Stomach (tissue), 19 donors: ENCODE measurements at places on chromosomes 4 and X. TPM values are rescaled to one million over a fixed set of nuclear protein-coding genes. Genes with fewer than 3 reads are reported as not detected.
A peak's percentile ranks its signal among the peaks of the same experiment; 100 is the strongest.

Gene MGAT4D
- not detected for total RNA-seq

GRCh38 chr4:167578906-167579305 is 344.6 kb upstream of the SPOCK3 start:
- DNase-seq, result no peak
- no peaks in the 10 kb centered on the region for H3K27me3 ChIP-seq
- H3K27ac ChIP-seq, result no peak overlapping the region
- no peaks in the 10 kb centered on the region for H3K4me1 ChIP-seq
- H3K36me3 ChIP-seq, result no peaks in the 10 kb centered on the region

GRCh38 chr4:88045021-88045420 is 37.6 kb downstream of the PKD2 start:
- peaks cover 7% of the 10 kb centered on the region for H3K4me1 ChIP-seq
- no peak for DNase-seq
- H3K27me3 ChIP-seq, result no peaks in the 10 kb centered on the region
- no peak overlapping the region for H3K4me3 ChIP-seq
- H3K27ac ChIP-seq, result no peak overlapping the region
- H3K36me3 ChIP-seq, result peaks cover 86% of the 10 kb centered on the region

Gene CCDC120
- 25.4 TPM for total RNA-seq

DNA sequence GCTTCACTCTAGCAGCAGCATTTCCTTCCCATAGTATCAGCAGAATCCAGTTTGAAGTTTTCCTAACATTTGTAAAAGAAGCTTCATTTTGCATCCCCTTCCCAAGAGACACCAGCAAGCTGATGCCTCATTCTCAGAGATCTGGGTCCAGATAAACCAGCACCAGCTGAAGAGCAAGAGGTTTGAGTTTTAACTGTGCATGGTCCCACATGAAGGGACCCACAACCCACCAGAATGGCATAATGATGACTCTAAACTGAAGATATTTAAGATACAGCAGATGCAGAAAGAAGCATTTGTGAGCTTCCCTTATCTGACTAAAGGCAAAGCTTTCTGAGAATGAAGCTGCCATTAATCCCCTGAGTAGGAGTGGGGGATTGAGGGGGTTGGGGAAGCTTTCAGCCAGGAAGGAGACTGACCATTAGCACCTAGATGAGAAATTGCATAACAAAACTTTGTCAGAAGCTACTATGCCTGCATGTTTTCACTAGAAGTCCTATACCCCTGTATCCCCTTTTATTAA is 18.6 kb downstream of the NUDT6 start:
- H3K27ac ChIP-seq, result no peak overlapping the region
- H3K4me1 ChIP-seq, result no peaks in the 10 kb centered on the region
- no peak overlapping the region for H3K4me3 ChIP-seq

DNA sequence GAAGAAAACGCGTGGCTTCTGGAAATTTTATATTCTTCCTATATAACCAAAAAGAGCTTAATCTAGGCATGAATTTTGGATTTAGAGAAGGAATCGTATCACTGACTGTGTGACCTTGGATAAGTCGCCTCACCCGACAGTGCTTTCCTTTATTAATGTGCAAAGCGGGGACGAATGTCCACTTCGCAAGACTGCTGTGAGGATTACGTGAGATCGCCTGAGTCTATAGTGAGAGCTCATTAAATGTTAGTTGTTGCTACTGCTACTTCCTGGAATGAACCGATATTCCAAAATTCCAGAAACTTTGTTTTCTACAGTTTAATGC is 448 bp upstream of the TBC1D8B start:
- H3K27ac ChIP-seq, result peak overlapping the region; percentile 80
- no peaks in the 10 kb centered on the region for H3K4me1 ChIP-seq
- no peaks in the 10 kb centered on the region for H3K27me3 ChIP-seq
- H3K4me3 ChIP-seq, result peak overlapping the region; percentile 59
- H3K36me3 ChIP-seq, result no peaks in the 10 kb centered on the region
- no peak for DNase-seq

- peak overlapping the region; percentile 97 for H3K4me3 ChIP-seq
- H3K4me1 ChIP-seq, result peaks cover 13% of the 10 kb centered on the region
- H3K27me3 ChIP-seq, result no peaks in the 10 kb centered on the region
- H3K36me3 ChIP-seq, result no peaks in the 10 kb centered on the region
- DNase-seq, result no peak
These were observed 890 bp downstream of the BOD1L1 start for GRCh38 chr4:13626492-13627177.

DNA sequence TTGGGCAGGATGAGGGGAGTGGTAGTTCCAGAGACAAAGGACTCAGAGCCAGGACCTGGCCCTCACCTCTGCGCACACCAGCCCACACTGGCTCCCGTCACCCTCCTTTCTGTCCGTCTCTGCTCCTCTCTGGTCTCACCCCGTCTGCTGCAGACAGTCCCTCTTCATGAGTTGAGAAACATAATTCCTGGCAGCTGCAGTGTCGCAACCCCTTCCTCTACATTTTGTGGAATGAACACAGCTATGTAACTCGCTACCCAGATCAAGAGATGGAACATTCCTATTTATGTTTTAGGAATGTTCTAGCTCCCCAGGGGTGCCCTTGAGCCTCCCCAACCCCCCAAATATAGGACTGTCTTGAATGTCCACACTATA is 59.3 kb downstream of the SHROOM2 start:
- H3K4me1 ChIP-seq, result no peaks in the 10 kb centered on the region
- DNase-seq, result no peak
- no peaks in the 10 kb centered on the region for H3K27me3 ChIP-seq
- no peaks in the 10 kb centered on the region for H3K36me3 ChIP-seq

Gene SPOCK3
- 6.1 TPM for total RNA-seq

DNA sequence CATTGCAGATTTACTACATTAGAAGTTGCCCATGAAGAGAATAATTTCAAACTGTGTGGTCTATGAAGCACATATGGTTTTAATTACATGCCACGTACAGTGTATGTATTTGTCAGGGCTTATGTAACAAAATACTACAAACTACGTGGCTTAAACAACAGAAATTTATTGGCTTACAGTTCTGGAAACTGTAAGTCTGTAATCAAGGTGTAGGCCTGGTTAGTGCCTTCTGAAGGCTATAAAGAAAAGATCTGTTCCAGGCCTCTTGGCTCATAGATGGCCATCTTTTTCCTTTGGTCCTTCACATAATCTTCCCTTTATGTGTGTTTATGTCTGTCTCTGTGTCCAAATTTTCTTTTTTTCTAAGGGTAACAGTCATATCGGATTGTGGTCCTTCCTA is 1160.2 kb downstream of the FAM133A start:
- no peaks in the 10 kb centered on the region for H3K36me3 ChIP-seq
- no peaks in the 10 kb centered on the region for H3K4me1 ChIP-seq
- no peak overlapping the region for H3K27ac ChIP-seq
- H3K27me3 ChIP-seq, result no peaks in the 10 kb centered on the region
- H3K4me3 ChIP-seq, result no peak overlapping the region

- H3K36me3 ChIP-seq, result no peaks in the 10 kb centered on the region
- no peak overlapping the region for H3K27ac ChIP-seq
- no peaks in the 10 kb centered on the region for H3K27me3 ChIP-seq
- no peak for DNase-seq
These were observed 276.0 kb downstream of the HS3ST1 start for GRCh38 chr4:11152684-11153083.

- H3K27me3 ChIP-seq, result no peaks in the 10 kb centered on the region
- no peaks in the 10 kb centered on the region for H3K36me3 ChIP-seq
- H3K27ac ChIP-seq, result no peak overlapping the region
- no peak for DNase-seq
These were observed 37.9 kb downstream of the COMMD8 start for GRCh38 chr4:47425628-47426027.

GRCh38 chr4:181952478-181952877 is 290.7 kb upstream of the TENM3 start:
- H3K36me3 ChIP-seq, result no peaks in the 10 kb centered on the region
- H3K4me3 ChIP-seq, result no peak overlapping the region
- DNase-seq, result peak; percentile 59
- no peaks in the 10 kb centered on the region for H3K4me1 ChIP-seq

Gene TACR3
- total RNA-seq, result not detected

Gene LRIT3
- 1.0 TPM for total RNA-seq
